ENCODE measurements at places on chromosomes 6 and 20.

- DNase-seq, result no peak
These were observed 162.4 kb upstream of the BTBD3 start for GRCh38 chr20:11755071-11755841.

- DNase-seq, result no peak
These were observed 9.1 kb upstream of the PBOV1 start for GRCh38 chr6:138227316-138227781.

DNA sequence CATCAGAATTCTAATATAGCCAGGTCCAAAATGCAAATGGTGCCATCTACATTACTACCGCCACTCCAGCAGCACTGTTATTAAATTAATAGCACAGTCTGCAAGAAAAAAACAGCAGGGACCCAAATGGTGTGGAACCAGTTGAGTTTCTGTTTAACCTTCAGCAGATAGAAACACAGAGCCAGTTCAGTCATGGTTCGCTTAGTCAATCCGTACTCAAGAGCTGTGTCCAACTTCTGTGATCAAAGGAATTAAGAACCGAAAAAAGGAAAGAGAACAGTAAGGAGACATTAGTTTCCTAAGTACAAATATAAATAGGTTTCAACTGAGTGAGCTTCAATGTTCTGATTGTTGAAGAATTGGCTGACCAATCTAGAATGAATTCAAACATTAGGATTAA is 107.7 kb downstream of the TRDN start:
- DNase-seq, result no peak

DNA sequence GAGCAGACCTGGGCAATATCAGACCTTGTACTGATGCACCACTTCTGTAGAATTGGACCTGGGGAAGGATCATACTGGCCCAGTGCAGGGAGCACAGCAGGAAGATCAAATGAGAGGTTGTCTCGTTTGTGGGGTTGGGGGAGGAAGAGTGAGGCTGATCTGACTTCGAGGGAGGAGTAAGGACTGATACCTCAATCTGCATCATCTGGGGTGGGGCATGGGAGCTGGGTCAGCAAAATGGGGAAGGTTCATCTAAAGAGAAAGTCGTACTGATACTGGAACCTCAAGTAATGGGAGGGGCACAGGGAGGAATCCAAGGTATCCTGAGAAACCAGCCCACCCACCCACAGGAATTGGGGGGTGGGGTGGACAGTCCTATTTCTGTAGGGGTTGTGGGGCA is 3.7 kb downstream of the RNF39 start:
- DNase-seq, result no peak

DNA sequence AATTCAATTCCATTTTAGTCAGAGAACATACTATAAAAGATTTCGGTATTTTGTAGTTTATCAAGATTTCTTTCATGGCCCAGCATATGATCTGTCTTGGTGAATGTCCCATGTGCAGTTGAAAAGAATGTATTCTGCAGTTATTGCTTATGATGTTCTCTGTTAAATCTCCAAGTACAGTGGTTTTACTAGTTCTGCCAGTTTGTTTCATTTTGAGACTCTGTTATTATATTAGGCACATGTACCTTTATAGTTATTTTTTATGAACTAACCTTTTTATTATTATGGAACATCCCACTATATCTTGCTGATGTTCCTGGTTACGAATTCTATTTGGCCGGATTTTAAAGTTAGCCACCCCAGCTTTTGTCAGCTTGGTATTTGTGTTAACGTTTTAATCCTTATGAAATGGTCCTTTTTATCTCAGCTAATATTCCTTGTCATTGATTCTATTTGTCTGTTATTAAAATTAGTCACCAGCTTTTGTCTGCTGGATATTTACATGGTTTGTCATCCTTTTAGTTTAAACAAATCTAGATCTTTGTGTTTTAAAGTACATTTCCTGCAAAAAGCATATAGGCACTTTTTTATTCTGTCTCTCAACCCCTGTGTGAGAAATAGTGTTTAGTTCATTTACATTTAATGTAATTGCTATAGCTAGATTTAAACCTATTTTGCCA is 48.9 kb downstream of the VTA1 start:
- DNase-seq, result no peak

- DNase-seq, result no peak
These were observed 34.6 kb upstream of the MAPK13 start for GRCh38 chr6:36095497-36096391.

GRCh38 chr20:62956387-62957135 is 4.1 kb downstream of the SLC17A9 start:
- DNase-seq, result no peak

- DNase-seq, result no peak
These were observed 474 bp downstream of the CEBPB start for GRCh38 chr20:50191065-50191543.

GRCh38 chr20:58523072-58523970 is 8.1 kb upstream of the APCDD1L start:
- DNase-seq, result no peak

DNA sequence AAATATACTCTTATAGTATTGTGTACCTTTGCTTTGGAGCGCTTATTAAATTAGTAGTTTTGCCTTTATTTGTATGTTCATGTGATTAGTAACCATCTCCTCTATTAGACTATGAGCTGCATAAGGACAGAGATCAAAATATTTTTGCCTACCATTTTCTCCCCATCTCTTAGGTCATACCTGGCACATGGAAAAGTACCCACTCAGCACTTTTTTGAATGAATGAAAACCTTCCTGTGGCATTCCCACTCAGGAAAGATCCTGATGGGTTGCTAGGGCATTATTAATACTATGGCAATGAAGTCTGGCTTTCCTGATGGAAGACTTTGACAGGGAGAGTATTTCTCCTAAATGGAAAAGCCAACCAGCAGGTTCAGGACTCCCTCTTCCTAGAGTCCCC is 20.3 kb upstream of the CHD6 start:
- no peak for DNase-seq

DNA sequence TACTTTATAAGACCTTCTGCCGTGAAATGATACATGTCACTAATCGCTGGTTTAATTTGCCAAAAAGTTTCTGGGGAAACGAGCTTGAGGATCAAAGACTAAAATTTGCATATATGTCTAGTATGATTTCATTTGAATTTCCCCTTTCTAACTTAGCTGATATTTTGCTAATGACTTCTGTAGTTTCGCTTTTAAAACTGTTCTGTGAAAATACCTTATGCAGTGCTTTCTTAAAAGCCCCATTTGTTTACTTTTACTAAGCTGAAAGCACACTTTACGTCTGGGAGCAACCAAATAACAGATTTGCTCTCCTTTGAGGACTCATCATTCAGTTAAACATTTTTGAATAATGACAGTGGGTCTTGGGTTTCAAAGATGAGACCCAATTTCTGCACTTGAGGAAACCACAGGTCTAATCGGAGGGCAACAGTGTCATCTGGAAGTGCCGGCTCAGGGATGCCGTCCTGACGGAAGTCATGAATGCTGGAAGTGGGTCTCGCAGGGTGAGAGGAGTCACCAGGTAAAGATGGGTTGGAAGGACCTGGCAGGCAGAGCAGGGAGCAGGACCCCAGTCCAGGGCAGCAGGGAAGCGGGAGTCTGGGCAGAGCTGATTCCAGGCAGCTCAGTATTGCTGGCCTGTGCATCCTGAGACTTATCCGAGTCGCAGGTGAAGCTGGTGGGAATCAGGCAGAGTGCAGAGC is 33.2 kb downstream of the PLEKHG1 start:
- DNase-seq, result no peak

- no peak for DNase-seq
These were observed 17.1 kb downstream of the RALGAPA2 start for GRCh38 chr20:20695250-20695816.

- no peak for DNase-seq
These were observed 83.0 kb downstream of the SCAND1 start for GRCh38 chr20:35871259-35871771.

- no peak for DNase-seq
These were observed 17.5 kb downstream of the ADA start for GRCh38 chr20:44633872-44634600.

DNA sequence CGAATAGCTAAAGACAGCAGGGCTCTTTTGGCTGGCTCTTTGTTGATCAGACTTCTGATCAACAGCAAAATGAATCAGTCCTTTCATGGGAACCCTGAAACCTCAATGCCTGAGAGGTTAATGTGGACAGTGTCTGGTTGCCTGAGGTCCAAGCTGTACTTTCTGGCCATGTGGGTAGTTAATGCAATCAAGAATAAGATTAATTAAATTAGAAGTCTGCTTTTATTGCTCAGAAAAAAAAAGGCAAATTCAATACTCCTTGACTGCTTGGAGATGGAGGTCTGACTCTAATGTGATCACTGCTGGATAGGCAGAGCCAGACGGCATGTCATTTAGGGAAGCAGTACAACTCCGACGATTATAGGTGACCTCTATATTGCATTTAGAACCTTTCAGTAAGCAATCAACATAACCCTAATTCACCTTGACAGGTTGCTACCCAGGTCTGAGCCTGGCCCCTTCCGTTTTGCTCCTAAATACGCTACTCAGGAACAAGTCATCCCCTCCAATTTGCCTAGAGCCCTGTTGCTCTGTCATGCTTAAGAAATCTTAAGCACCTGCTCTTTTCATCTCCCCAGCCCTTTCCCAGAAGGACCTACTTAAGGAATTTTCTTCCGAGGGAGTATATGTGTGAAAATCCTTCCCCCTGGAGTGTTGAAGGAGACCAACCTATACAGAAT is 370.0 kb upstream of the SPTLC3 start:
- DNase-seq, result no peak

GRCh38 chr6:5087389-5087788 is 2.2 kb downstream of the PPP1R3G start:
- DNase-seq, result no peak

DNA sequence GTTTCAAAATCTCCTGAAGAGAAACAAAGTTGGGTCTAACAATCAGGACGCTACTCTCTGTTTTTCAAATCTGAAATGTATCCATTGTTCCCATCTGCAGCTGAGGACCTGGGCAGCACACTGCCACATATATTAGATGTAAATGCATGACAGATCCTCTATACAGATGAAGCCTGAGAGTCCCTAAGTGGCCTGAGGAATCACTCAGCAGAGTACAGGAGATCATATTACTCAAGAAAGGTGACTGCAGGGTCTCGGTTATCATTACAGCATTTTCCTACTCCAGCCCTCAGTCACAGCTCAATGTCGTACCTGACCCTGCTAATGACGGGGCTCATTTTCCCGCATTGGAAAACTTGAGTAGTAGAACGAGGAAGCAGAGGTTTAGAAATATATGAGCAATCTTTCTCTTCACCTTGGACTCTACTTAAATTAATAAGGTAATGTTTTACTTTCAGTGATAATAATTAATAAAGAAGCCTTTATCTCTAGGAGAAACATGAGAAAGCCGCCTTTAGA is 256.2 kb upstream of the IRAK1BP1 start:
- DNase-seq, result no peak

DNA sequence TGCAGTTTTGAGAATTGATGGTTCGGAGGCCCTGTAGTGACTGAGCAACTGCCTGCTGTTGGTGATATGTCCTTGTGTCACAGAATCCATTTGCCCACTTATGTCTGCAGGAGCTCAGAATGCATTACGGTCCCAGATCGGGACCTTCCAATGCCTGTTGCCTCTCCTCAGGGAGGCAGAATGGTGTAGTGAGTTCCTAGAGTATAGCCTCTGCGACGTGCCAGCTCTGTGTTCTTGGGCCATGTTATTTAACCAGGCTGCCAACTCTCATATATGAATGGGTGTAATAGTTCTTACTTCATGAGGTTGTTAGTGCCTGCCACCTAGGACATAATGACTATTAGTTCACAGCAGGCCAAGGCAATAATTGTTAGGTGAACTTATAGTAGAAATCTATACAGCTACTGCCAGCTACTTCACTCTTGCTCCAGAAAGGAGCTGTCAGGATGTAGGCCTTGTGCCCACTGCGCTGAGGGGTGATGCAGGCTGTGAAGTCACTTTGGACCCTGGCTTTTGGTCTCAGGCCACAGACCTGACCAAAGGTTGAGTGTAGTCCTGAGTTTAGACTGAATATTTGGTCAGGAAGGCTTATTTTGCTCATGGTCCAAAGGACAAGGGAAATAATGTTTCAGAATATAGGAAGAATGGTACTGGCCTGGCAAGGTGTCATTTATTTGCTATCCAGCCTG is 82.1 kb downstream of the ASXL1 start:
- no peak for DNase-seq

DNA sequence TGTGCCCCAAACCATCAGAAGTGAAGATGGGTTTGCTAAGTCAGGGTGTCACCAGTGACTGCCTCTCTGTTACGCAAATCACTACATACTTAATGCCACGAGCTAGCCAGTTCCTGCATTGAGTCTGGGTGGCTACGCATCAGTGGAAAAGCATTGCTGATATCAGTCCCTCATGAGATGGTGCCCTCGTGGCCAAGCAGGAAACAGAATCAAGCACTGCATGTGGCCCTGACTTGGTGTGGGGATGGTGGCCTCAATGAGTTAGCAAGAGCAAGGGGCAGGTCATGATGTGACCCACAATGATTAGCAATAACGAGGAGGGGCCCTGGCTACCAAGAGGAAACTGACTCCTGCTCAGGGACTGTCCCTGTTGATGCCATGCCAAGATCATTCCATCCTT is 51.6 kb upstream of the FNDC1 start:
- DNase-seq, result no peak

DNA sequence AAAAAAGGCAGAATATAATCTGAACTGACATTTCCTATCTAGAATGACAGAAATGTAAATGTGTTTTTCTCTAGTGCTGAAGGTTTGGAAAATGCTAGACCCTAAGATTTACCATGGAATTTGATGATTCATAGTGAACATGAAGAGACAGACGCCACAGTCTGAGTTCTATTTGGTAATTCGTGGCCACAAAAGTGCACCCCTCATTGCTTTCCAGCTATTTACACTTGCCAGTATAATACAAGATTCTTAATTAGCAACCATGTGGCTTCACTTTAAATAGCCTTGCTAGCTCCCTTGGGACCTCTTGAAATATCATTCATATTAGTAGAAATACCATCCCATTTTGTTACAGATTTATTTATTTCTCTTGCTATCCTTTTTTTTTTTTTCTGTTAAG is 636.8 kb downstream of the PRKN start:
- DNase-seq, result no peak

DNA sequence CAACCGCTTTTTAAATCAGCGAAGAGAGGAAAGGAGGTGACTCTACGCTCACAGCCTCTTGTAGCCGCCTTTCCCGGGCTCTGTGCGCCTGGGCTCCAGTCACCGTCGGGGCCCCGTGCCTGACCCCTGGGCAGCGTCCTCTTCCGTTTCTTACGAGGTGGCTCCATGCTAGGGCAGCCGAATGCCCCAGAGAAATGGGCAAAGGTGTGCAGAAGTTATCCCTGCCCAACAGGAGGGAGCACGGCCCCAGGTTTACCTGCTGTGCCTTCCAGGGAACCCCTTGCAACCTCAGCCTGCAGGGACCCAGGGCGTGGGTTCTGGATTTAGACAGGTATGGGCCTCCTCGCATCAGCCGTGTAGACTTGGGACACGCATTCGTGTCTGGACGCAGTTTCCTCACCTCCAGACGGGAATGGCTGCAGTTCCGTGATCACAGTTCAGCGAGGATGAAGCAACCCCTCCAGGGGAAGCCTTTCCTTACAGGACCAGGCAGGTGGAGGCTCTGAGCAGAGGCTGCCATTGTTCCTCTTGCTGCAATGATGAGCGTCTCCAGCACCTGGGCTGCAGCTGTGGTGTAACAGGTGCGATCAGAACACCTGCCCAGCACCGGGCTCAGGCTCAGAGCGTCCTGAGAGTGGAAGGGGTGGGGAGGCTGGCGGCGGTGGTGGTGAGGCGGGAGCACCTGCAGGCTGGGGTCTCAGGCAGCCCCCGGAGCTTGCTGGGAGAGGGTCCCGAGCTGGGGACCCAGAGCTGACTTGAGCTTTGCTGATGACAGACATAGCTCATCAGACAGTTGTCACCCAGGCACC is 81.3 kb upstream of the BHLHE23 start:
- no peak for DNase-seq
